CD4-positive, alpha-beta T cell treated with Interleukin-4 for 4 hours (primary cell): ENCODE measurements at places on chromosomes 5 and 9.

DNA sequence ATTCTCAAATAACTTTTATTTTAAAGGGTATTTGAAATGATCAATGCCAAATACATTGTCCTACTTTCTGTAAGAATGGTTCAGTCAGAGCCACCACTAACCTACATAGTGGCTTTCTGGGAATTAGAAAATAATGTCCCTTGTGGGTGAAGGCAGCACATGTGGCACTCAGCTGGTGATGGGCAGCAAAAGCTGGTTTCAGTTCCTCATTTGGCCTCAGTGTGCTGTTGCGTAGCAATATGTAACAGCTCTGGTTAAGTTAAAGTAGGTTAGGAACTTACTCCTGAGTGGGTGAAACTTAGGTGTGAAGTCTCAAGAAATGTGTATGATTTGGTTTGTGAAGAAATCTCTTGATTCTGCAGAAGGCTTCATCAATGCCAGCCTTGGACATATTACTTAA lies 99.6 kb upstream of the SPEF2 start:
- DNase-seq: no peak

- DNase-seq: no peak
These were observed 29.7 kb upstream of the AKNA start for GRCh38 chr9:114417511-114417910.

- no peak for DNase-seq
These were observed 9.5 kb downstream of the SIL1 start for GRCh38 chr5:139188558-139189270.

DNA sequence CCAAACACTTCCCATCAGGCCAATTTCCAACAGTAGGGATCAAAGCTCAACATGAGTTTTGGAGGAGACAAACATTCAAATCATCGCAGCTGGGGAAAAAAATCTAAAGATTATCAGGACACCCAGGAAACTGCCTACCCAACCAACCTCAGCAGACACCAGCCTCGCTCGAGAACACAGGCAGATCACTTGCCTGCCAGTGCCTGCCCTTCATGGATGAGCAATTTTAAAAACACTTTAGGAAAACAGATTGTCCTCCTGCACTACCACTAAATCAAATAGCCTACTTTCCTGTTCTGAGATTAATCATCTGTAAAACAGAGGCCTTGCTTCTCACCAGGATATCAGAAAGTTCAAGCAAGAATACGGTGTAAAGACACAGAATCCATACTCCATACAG lies 14.7 kb upstream of the TMEM174 start:
- no peak for DNase-seq

DNA sequence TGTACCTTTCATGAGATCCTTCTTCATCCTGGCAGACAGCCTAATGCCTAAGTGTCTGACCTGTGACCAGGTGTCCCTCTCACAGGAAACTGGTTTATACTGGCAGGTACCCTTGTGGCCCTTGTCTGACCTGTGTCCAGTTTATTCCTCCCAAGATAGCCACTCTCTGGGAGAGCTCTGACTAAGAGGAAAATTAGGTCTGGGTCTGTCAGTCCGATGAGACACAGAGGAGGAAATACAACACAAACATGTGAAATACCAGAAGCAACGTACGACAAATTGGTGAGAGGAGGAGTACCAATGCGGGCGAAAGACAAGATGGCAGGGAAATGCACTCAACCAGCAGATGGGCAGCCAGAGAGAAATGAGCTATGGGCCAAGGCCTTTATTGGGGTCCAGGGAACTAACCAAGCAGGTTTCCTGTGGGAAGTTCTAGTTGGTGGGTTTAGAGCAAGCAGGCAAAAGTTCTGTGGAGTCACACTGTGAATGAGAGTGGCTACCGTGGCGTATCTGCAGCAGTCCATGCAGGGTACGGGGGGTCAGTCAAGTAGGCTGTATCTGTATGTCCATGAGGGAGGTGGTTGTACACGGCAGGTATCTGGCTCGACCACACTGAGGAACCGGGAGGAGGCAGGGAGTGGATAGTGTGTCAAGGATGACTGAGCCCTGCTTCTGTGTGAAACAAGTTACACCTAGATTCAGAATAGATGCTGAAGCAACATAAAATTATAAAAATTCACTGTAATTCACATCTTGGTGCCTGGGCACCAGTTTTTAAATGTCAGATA lies 109.0 kb downstream of the MLLT3 start:
- no peak for DNase-seq

- no peak for DNase-seq
These were observed at the start of gene DAB2IP for GRCh38 chr9:121651295-121652020. TSS of gene DAB2IP (plus strand) at chr9:121651634. CDS start at chr9:121651776, 142 bp downstream.

GRCh38 chr5:57601996-57602395 lies 119.4 kb upstream of the ACTBL2 start:
- no peak for DNase-seq

DNA sequence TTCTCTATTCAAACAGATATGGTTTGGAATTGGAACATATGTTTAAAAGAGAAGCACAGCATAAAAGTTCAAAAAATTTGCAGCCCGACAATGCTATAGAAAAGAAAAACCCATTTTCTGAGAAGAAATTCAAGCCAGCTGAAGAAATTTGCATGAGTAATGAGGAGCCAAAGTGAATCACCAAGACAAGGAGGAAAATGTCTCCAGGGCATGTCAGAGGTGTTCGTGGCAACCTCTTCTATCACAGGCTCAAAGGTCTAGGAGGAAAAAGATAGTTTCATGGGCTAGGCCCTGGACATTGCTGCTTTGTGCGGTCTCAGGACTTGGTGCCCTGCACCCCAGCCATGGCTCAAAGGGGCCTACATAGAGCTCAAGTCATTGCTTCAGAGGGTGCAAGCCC lies 134.8 kb upstream of the ADAMTS16 start:
- no peak for DNase-seq

- DNase-seq: no peak
These were observed 148.5 kb downstream of the KIAA0825 start for GRCh38 chr5:94469894-94470329.

DNA sequence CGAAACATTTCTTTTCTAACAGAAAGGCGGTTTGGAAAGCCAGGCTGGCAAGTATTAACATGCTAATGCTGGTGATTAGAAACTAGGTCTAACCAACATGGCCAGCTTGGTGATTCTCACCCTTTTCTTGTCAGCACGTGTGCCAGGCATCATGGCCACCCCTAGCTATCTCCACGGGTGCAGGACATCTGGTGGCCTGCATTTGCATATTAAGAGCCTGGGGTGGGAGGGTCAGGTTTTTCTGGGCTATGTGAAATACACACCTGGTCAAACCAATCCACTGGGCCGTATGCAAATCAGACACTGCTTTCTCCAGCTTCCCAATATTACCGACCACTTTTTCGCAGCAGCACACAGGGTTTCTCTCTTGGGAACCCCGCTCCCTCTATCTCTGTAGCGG lies 612.1 kb downstream of the PTPRD start:
- DNase-seq: no peak

- no peak for DNase-seq
These were observed 190.4 kb upstream of the IER5L start for GRCh38 chr9:129368444-129368978.

GRCh38 chr5:11602298-11602697 lies 301.9 kb downstream of the CTNND2 start:
- DNase-seq: no peak

- DNase-seq: no peak
These were observed 47.7 kb downstream of the LHFPL2 start for GRCh38 chr5:78600687-78601414.

GRCh38 chr9:82991671-82992070 lies 71.3 kb downstream of the RASEF start:
- no peak for DNase-seq

DNA sequence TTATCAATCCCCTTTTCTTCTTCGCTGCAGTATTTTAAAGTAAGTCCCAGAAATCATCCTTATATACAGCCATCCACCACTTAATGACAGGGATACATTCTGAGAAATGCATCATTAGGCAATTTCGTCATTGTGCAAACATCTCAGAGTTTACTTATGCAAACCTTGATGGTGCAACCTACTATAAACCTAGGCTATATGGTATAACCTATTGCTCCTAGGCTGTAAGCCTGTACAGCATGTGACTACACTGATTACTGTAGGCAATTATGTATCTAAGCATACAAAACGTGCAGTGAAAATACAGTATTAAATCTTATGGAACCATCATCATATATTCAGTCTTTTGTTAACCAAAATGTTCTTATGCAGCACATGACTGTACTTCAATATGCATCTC lies 36.8 kb downstream of the SAXO1 start:
- DNase-seq: no peak
